NCI-H2081 treated with DMSO at 0.1 percent for 48 hours (cell line): ENCODE measurements at places on chromosomes 3 and 15.

DNA sequence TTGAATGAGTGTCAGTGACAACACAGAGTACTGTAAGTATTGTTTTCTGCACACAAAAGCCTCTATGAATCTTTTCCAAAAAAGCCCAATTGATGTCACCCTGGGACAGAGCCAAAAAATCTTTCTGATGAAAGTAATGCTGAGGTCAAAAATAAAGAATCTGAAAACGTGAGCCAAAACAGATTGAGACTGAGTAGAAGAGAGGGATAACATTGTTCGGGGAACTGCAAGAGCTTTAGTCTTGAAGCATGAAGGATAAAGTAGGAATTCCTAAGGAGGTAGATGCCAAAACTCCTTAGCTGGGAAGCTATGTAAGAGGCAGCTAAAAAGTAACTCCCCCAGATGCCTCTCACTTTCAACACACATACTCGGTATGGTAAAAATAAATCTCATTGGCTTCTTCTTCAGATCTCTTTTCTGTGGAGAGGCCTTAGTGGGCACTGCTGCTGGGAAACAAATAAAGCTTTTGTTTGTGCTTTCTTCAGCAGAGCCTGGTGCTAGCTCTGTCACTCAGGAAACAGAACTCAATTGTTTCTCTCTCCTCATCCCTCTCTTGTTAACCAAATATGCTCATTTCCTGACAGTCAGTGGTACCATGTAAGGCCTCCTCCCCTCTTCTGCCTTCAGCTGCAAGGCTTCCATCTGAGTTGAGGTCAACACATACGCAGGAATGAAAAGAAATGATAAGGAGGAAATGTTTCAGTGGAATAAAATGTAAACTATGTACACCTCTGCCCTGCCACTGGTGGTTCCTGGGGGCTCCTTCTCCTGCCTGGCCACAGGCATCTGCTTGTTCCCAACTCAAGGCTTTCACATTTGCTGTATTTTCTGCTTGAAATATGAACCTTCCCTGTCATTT is 58.1 kb downstream of the CD200 start:
- DNase-seq, result no peak

- DNase-seq, result no peak
Measured at GRCh38 chr3:52406231-52406661, 38.7 kb downstream of the SEMA3G start.

GRCh38 chr3:122975163-122975923 is 52.2 kb downstream of the SEMA5B start:
- DNase-seq, result no peak

DNA sequence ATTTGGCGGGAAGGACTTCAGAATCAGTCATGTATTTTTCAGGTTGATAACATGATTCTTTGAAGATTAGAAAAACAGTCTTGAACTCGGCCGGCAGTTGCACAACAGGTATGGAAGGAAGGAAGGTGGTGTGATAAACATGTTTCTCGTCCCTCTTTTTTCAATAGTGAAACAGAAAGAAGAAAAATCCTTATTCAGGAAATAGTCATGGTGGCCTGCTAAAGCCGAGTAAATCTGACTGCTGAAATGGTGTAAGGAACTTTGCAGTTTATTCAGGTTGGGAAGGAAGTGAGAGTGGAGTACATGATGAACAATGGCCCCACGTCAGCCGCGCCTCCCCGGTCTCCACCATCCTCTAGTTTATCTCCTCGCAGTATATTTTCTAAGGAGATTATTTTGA is 6.7 kb downstream of the RASGRP1 start:
- DNase-seq, result no peak

GRCh38 chr3:15241341-15241740 is 35.3 kb downstream of the CAPN7 start:
- DNase-seq, result no peak

DNA sequence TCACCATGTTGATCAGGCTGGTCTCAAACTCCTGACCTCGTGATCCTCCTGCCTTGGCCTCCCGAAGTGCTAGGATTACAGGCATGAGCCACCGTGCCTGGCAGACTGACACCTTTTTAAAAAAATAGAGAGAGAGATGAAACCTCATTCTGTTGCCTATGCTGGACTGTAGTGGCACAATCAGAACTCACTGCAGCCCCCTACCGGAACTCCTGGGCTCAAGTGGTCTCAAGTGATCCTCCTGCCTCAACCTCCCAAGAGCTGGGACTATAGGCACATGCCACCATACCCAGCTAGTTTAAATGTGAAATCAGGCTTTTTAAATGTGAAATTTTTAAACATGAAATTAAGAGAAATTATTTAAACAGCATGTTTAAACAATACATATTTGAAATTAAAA is 265.2 kb upstream of the UBE2E1 start:
- no peak for DNase-seq
